Smooth muscle cell of bladder (primary cell): ENCODE measurements at places on chromosomes 2 and 18. TPM values are rescaled to one million over a fixed set of nuclear protein-coding genes. Genes with fewer than 3 reads are reported as not detected.

Gene MARCHF4
- total RNA-seq = 0.28 and 0.37 TPM in 2 replicates

Gene CD8B2
- total RNA-seq = not detected in 2 replicates

Gene ANXA4
- total RNA-seq = 50.9 and 87.0 TPM in 2 replicates

Gene CLEC4F
- total RNA-seq = not detected in 2 replicates

Gene ZC3H8
- total RNA-seq = 1.8 and 3.4 TPM in 2 replicates

Gene DAW1
- total RNA-seq = 0.14 and 0.55 TPM in 2 replicates
